Lower lobe of right lung (tissue), 2 donors: ENCODE measurements at places on chromosomes 16 and 17. TPM values are rescaled to one million over a fixed set of nuclear protein-coding genes. Genes with fewer than 3 reads are reported as not detected.
A peak's percentile ranks its signal among the peaks of the same experiment; 100 is the strongest.

The QPRT gene
- total RNA-seq = 11.0 TPM

The ZNF652 gene
- total RNA-seq = 49.0 TPM

The TK1 gene
- 6.6 TPM for total RNA-seq

The CASKIN1 gene
- total RNA-seq = 0.09 TPM

The PRR29 gene
- 11.3 TPM for total RNA-seq

DNA sequence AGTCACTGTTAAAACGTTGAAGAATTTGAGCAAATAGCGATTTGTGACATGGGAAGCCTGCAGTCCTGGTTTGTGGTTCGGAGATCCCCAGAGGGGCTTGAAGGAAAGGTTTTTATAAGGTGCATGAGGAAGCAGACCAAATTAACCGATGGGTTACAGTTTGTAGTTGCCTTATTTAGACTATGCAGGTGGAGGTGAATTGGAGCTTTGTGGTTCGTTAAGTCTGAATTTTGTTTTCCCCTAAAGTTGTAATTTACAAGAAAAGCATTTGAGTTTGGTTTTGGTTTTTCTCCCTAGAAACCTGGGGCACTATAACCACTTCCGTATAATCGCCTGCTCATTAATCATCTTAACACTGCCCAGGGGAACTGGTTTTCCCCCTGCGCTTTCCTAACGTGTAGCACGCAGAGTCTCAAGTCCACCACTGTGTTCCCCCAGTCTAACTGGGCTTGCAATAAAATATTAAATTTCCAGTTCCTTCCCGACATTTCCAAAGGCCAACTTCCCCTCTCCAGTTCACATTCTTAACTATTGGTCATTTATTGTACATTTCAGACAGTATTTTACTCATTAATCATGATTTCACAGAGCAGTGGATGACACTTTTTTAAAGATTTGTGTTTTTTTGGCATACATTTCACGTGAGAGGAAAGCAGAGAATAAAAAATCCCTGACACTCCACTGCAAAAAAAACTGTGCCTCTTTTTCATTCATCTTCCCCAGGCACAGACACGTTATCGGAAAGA is 932 bp downstream of the ZNF267 start:
- H3K27me3 ChIP-seq = no peaks in the 10 kb centered on the region
- no peaks in the 10 kb centered on the region for H3K36me3 ChIP-seq
- peak overlapping the region; percentile 97 for H3K4me3 ChIP-seq
- DNase-seq = no peak

DNA sequence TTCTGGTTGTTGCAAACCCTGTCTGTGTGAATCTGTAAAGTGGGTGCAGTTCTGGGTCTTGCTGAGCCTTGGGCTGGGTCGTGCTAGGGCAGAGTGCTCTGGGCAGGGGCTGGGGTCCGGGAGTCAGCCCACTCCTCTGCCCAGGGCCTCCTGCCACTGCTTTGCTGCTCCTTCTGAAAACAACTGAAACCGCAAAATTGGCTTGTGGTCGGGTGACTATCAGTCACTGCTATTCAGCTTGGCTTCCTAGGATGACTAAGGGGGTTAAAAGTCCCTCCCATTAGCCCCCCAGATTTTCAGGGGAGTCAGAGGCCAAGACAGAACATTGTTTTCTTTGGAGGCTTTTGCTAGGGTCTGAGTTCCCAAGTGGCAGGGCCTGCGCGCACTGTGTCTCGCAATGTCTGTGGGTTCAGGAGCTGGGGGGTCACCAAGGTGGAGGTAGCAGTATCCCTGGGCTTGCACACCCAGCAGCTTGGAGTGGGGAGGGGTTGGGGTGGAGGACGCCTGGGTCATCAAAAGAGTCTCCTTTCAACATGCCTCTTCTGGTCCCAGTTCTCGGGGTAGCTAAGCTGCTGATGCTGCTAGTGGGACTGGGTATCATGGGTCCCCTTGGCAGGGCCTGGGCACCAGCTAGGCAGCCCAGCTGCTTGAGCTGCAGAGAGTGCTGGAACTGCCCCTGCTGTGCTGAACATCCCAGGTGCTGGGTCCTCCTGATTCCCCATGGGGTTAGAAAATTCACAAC is 13.5 kb upstream of the TBX21 start:
- peaks cover 14% of the 10 kb centered on the region for H3K4me1 ChIP-seq
- H3K36me3 ChIP-seq = no peaks in the 10 kb centered on the region
- H3K27ac ChIP-seq = no peak overlapping the region
- H3K4me3 ChIP-seq = no peak overlapping the region
- no peak for DNase-seq

- H3K27me3 ChIP-seq = no peaks in the 10 kb centered on the region
- no peak overlapping the region for H3K27ac ChIP-seq
- DNase-seq = no peak
- no peaks in the 10 kb centered on the region for H3K36me3 ChIP-seq
- H3K4me3 ChIP-seq = no peak overlapping the region
- no peaks in the 10 kb centered on the region for H3K4me1 ChIP-seq
Measured at GRCh38 chr17:12431188-12431587, 234.5 kb upstream of the MYOCD start.

GRCh38 chr17:43587647-43588046 is 41.5 kb upstream of the ETV4 start:
- no peak for DNase-seq
- peaks cover 25% of the 10 kb centered on the region for H3K4me1 ChIP-seq
- H3K27ac ChIP-seq = no peak overlapping the region
- no peaks in the 10 kb centered on the region for H3K27me3 ChIP-seq
- no peak overlapping the region for H3K4me3 ChIP-seq

DNA sequence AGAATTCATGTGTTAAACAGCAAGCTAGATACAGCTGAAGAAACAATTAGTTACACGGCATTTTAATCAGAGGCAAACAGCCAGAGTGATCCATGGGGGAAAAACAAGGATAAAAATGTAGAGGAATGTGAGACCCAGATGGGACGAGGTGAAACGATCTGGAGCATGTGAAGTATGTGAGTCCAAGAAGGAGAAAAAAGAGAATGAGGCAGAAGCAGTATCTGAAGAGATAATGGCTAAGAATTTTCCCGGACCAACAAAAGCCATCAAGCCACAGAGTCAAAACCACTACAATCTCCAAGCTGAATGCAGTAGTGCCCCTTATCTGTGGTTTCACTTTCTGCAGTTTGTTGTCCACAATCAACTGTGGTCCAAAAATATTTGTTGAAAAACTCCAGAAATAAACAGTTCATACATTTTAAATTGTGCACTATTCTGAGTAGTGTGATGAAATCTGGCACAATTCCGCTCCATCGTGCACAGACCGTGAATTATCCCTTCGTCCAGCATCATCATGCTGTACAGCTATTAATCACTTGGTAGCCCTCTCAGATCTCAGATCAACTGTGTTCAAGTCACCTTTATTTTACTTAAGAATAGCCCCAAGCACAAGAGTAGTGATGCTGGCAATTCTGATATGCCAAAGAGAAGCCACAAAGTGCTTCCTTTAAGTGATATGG is 18.8 kb downstream of the MYH10 start:
- H3K4me3 ChIP-seq = no peak overlapping the region
- no peak for DNase-seq
- peaks cover 9% of the 10 kb centered on the region for H3K4me1 ChIP-seq
- H3K36me3 ChIP-seq = no peaks in the 10 kb centered on the region
- H3K27ac ChIP-seq = peak overlapping the region; percentile 70

- H3K27ac ChIP-seq = no peak overlapping the region
- H3K4me3 ChIP-seq = no peak overlapping the region
- H3K4me1 ChIP-seq = peaks cover 21% of the 10 kb centered on the region
- peaks cover 80% of the 10 kb centered on the region for H3K36me3 ChIP-seq
Measured at GRCh38 chr17:80274331-80274730, 13.7 kb downstream of the RNF213 start.

- no peaks in the 10 kb centered on the region for H3K27me3 ChIP-seq
- no peaks in the 10 kb centered on the region for H3K36me3 ChIP-seq
- peaks cover 30% of the 10 kb centered on the region for H3K4me1 ChIP-seq
Measured at GRCh38 chr17:77312061-77312701, 171.4 kb downstream of the SEC14L1 start.

DNA sequence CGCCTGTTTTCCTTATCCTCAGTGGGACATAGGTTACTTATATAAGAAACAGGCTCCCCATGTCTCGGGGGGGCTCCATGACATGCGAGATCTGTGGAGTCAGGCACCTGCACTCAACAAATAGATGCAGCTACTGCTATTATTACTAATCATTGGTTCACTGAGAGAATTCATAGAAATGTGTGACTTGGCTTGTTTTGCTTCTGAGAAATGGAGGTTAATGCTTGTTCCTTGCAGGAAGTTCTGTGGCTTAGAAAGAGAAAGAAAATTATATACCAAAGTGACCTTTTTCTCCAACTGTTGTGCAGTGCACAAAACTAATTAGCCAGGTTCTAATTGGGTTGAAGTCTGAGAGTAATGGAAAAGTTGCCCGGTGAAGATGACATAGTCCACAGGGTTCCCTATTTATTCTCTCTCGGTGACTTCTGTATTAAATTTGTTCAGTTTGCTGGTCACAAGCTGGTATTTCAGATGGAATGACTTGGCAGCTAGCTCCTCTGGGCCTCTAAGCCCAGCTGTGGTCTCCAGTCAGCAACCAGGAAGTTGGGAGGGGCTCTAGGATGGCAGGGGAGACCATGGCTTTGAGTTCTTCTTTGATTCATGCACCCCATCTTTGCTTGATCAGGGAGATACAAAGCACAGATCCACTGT is 17.6 kb upstream of the MAF start:
- H3K4me3 ChIP-seq = no peak overlapping the region
- H3K36me3 ChIP-seq = no peaks in the 10 kb centered on the region
- H3K27me3 ChIP-seq = no peaks in the 10 kb centered on the region
- no peaks in the 10 kb centered on the region for H3K4me1 ChIP-seq
- H3K27ac ChIP-seq = no peak overlapping the region
- no peak for DNase-seq

- H3K4me3 ChIP-seq = no peak overlapping the region
- DNase-seq = no peak
- H3K27ac ChIP-seq = no peak overlapping the region
- no peaks in the 10 kb centered on the region for H3K4me1 ChIP-seq
- H3K27me3 ChIP-seq = no peaks in the 10 kb centered on the region
- no peaks in the 10 kb centered on the region for H3K36me3 ChIP-seq
Measured at GRCh38 chr16:54846766-54847165, 83.9 kb upstream of the IRX5 start.

- no peak for DNase-seq
- H3K4me3 ChIP-seq = no peak overlapping the region
- H3K27ac ChIP-seq = no peak overlapping the region
- no peaks in the 10 kb centered on the region for H3K36me3 ChIP-seq
- no peaks in the 10 kb centered on the region for H3K4me1 ChIP-seq
- H3K27me3 ChIP-seq = no peaks in the 10 kb centered on the region
Measured at GRCh38 chr16:19011169-19011731, 27.5 kb downstream of the TMC7 start.

- no peak overlapping the region for H3K27ac ChIP-seq
- peaks cover 100% of the 10 kb centered on the region for H3K36me3 ChIP-seq
- H3K4me1 ChIP-seq = no peaks in the 10 kb centered on the region
- no peak for DNase-seq
- H3K27me3 ChIP-seq = no peaks in the 10 kb centered on the region
- H3K4me3 ChIP-seq = no peak overlapping the region
Measured at GRCh38 chr17:78072961-78073360, 55.6 kb downstream of the TMC6 start.

DNA sequence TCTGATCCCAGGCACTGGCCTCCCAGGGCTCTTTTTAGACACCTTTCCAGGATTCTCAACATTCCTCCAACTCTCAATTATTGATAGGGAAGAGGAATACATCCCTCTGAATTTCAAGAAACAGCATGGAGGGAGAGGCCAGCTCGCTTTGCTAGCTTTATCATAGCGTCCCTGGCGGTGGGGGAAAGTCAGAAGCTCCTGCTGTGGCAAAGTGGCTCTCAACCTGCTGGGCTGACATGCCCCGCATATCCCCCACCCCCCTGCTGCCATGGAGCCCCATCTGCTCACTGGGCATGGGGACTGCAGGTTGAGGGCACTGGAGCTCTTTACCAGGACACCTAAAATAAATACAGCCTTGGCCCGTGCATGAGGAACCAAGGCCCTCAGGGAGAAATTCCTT is 140.3 kb downstream of the SLC39A11 start:
- no peaks in the 10 kb centered on the region for H3K36me3 ChIP-seq
- no peak for DNase-seq
- no peaks in the 10 kb centered on the region for H3K27me3 ChIP-seq

- H3K36me3 ChIP-seq = no peaks in the 10 kb centered on the region
- no peak for DNase-seq
- no peak overlapping the region for H3K27ac ChIP-seq
- H3K4me3 ChIP-seq = no peak overlapping the region
- H3K4me1 ChIP-seq = no peaks in the 10 kb centered on the region
Measured at GRCh38 chr16:75921281-75921680, 195.0 kb upstream of the CPHXL start.

DNA sequence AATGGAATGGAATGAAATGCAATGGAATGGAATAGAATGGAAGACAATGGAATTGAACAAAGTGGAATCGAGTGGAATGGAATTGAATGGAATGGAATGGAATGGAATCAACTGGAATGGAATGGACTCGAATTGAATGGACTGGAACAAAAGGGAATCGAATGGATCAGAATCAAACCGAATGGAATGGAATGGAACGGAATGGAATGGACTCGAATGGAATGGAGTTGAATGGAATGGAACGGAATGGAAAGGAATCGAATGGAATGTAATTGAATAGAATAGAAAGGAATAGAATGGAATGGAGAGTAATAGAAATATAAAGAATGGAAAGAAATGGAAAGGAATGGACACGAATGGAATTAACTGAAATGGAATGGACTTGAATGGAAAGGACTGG is 475.2 kb upstream of the WSB1 start:
- no peak overlapping the region for H3K27ac ChIP-seq
- DNase-seq = no peak
- no peak overlapping the region for H3K4me3 ChIP-seq
- H3K4me1 ChIP-seq = no peaks in the 10 kb centered on the region

- DNase-seq = no peak
- H3K27ac ChIP-seq = no peak overlapping the region
- peaks cover 8% of the 10 kb centered on the region for H3K27me3 ChIP-seq
- H3K36me3 ChIP-seq = no peaks in the 10 kb centered on the region
Measured at GRCh38 chr17:44374306-44375195, 10.9 kb upstream of the FAM171A2 start.

- peak within 1 kb of the TSS; percentile 32 for H3K27ac ChIP-seq
- no peaks in the 10 kb centered on the region for H3K36me3 ChIP-seq
- peak; percentile 81 for DNase-seq
- no peaks in the 10 kb centered on the region for H3K27me3 ChIP-seq
- peak within 1 kb of the TSS; percentile 61 for H3K4me3 ChIP-seq
Measured at GRCh38 chr16:82011199-82011641, at the start of gene SDR42E1. Gene SDR42E1, minus strand, starts transcription at chr16:82011470. Its CDS starts 10,612 bp downstream, at chr16:82000858.

- H3K4me1 ChIP-seq = peaks cover 65% of the 10 kb centered on the region
- DNase-seq = peak; percentile 92
- H3K27me3 ChIP-seq = no peaks in the 10 kb centered on the region
- H3K27ac ChIP-seq = peak overlapping the region; percentile 85
- no peaks in the 10 kb centered on the region for H3K36me3 ChIP-seq
Measured at GRCh38 chr17:19724501-19725420, 8.4 kb upstream of the SLC47A2 start.

GRCh38 chr17:34671191-34671590 is 91.8 kb downstream of the TMEM132E start:
- H3K4me3 ChIP-seq = no peak overlapping the region
- DNase-seq = no peak
- peaks cover 20% of the 10 kb centered on the region for H3K27me3 ChIP-seq
- H3K27ac ChIP-seq = no peak overlapping the region
- no peaks in the 10 kb centered on the region for H3K36me3 ChIP-seq
